ENCODE measurements at places on chromosomes 12 and 14. TPM values are rescaled to one million over a fixed set of nuclear protein-coding genes. Genes with fewer than 3 reads are reported as not detected.

MANSC1 gene
- polyA plus RNA-seq, result 34.7 TPM

RPS6KA5 gene
- 6.8 TPM for polyA plus RNA-seq

KLRC1 gene
- polyA plus RNA-seq, result 1.4 TPM

LMBR1L gene
- 59.5 TPM for polyA plus RNA-seq

SLC35E3 gene
- 15.4 TPM for polyA plus RNA-seq

AKAP6 gene
- polyA plus RNA-seq, result 2.8 TPM

HOXC12 gene
- 0.03 TPM for polyA plus RNA-seq

GUCY2C gene
- 0.38 TPM for polyA plus RNA-seq

BBOF1 gene
- polyA plus RNA-seq, result 17.9 TPM

SNX6 gene
- polyA plus RNA-seq, result 126 TPM

ANKRD33 gene
- 0.27 TPM for polyA plus RNA-seq

CCDC177 gene
- 0.06 TPM for polyA plus RNA-seq

RBM19 gene
- polyA plus RNA-seq, result 23.3 TPM

CSRP2 gene
- 85.1 TPM for polyA plus RNA-seq

ADAMTS20 gene
- 0.79 TPM for polyA plus RNA-seq

AMDHD1 gene
- polyA plus RNA-seq, result 1.5 TPM

SLC2A3 gene
- 18.5 TPM for polyA plus RNA-seq

POTEM gene
- polyA plus RNA-seq, result not detected

TMED10 gene
- polyA plus RNA-seq, result 285 TPM

All from right renal pelvis (tissue), 4 donors.